ENCODE measurements at places on chromosomes 1 and 21.

DNA sequence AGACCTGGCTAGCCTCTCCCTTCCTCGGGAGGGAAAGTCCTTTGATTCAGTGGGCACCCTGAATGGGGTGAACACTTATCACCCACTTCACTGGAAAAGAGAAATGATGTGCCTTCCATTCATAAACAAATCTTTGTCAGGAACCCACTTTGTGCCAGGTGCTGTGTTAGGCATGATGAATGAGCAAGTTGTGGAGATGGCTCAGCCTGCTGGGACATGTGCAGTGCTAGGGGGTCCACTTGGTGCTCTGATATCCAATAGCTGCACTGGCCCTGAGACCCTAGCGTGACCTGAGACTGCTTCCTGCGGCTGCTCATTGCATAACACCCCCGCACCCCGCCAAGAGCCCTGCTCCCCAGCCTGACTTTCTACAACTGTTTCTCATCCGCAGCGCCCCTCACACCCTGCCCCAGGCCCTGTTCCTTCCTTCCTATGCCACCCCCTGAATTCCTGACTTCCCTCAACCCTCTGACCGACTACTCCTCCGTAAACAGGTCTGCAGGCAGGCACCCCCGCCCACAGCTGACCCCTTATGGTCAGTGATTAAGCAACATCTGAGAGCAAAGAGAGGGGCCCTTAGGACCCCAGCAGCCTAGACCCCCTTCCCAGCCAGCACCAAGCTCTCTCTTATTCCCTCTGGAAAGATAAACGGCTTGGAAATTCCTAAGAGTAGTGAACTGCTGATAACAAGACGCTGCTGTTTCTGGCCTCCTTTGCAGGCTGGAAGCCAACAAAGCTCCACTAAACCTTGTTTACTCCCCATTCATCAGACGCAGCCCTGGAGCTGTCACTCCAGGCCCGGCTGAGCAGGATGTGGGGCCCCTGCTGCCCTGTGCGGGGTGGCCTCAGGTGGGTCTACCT lies 12.9 kb downstream of the CSRP1 start:
- no peak for DNase-seq

DNA sequence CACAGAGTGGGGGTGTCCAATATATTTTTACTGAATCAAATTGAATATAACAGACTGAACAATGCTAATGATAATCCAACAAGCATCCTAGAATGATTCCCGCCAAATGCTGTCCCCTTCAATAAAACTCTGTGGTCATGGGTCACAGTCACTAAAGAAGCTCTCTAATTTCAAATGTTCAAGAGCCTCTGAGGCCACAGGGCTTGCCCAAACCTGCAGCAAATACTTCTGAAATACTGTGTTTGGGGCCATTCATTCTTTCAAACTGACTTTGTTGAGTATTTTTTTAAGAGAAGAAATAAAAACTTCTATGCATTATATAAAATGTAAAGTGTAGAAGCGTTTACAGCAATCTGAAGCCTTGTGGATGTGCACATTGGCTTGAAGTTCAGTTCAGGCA lies 7.6 kb upstream of the BEND5 start:
- DNase-seq, result no peak

GRCh38 chr1:29655945-29656850 lies 419.9 kb downstream of the PTPRU start:
- DNase-seq, result no peak

DNA sequence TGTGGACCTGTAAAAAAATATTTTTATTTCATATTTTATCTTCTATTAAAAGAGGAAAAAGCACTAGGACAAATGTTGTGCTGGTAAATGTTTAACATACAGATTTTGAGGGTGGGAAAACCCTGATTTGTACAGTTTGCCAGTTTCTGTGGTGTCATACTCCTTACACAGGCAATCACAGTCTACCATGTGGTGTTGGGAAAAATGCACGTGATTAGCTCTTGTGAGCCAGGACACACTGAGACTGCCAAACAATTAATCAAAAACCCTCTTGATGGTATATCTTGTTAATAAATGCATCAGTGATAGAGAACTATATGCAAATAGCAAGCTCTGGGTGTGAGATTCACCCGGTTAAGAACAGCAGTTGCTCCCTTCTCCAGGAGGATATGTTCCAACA lies 136.5 kb upstream of the ZC3H11B start:
- DNase-seq, result no peak

- DNase-seq, result no peak
Measured at GRCh38 chr1:21861602-21862429, 49.8 kb downstream of the LDLRAD2 start.

DNA sequence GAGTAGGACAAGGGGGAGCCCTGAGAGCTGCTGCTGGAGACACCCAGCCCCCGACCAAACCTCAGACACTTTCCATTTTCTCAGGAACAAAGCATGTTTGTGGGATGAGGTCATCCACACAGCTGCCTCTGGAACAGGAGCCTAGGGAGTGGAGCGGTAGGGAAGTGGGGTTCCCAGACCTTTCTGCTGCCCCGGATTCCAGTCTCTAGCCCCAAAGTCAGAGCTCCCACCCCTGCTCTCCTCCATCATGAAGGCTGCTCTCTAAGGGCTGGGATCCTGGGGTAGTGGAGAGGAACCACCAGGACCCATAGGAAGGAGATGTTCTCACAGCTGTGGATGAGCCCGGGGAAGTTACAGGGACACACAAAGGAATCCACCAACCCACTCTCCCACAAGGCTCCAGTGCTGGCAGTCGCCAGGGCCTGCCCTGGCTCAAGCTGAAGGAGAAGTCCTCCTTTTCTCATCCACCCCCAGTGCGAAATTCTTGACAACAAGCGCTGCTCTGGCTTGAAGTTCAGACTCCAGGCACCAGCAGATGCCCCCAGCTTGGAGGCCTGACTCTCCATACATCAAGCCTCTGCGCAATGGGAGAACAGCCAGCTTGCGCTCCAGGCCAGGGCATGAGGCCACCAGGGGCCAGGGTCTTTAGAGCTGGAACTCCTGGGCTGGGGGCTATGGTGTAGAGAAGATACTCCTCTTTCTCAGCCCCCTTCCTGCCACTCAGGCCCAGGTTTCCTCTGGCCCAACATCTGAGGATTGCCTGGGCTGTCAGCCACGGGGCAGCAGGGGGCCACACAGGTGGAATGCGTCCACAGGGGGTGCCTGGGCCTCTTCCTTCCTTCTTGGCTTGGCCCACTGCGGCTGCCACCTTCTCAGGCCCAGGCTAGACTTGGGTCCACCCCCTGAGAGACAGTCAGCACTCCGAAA lies 4.5 kb downstream of the FHL3 start:
- DNase-seq, result peak; percentile 38

DNA sequence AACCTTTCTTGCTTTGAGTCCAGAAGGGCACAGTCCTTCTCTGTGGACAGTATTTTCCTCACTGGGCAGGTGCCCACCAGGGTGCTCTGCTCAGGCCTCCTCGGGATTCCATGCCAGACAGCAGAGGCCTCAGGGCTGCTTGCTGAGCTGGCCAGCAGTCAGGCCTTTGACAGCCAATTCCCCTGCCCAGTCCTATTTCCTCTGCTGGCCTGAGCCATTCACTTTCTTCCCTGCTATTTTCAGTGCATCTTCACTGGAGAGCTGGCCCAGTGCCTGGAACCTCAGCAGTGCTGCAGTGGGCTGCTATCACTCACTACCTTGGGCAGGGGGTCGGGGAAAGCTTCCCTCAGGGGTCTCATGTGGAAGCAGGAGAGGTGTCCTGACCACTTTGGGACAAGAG lies 33.2 kb downstream of the KCNA10 start:
- DNase-seq, result no peak

DNA sequence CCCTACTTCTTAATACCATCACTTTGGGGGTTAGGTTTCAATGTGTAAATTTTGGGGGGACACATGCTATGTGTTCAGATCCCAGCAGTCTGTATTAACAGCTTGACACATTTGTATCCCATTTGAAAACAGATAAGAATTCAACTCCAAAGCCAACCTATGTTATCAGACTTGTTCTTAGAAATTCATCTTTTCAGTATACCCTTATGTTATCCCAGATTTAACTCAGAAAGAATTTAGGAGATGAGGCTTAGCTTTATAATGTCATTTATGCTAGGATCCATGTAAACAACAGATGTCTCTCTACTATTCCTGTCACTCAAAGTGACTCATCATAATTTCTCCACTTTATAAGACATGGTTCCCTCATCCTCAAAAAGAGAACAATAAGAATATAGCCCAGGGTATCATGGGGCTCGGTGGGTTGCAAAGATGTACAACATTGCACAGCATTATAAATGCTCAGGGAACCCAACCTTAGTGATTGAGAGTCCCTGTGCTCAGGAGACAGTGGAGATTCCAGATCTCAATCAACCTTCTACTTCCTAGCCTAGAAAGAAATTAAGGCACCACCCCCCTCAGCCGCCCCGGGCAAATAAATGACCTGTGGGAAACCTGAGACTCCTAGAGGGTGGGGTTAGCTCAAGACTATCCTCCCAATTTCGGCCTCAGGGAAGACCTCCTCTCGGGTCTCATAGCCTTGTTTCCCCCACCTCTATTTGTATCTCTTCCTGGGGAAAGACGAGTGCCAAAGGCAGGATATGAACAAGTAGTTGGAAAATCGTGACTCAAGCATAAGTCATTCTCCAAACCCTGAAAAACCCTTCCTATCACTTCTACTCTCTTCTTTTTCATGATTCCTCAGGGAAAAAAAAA lies 265.1 kb upstream of the CAMK1G start:
- DNase-seq, result no peak
